ENCODE measurements at places on chromosomes 2 and 18.

DNA sequence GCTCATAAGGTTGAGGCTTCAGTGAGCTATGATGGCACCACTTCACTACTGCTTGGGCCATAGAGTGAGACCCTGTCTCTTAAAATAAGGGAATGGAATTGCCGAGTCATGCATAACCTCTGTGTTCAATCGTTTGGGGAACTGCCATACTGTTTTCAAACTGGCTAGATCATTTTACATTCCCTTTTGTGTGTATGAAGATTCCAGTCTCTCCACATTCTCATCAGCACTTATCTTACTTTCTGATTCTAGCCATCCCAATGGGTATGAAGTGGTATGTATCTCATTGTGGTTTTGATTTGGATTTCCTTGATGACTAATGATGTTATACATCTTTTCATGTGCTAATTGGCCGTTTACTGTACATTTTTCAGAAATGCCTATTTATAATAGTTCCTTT, 23.7 kb downstream of the MARCHF7 start:
- no peak for DNase-seq

- no peak for DNase-seq
These were observed 3.7 kb downstream of the NEURL3 start for GRCh38 chr2:96501471-96501874.

- DNase-seq = no peak
These were observed 12.2 kb downstream of the PLEK start for GRCh38 chr2:68377137-68377780.

GRCh38 chr2:128103407-128103806, 12.4 kb downstream of the UGGT1 start:
- no peak for DNase-seq

DNA sequence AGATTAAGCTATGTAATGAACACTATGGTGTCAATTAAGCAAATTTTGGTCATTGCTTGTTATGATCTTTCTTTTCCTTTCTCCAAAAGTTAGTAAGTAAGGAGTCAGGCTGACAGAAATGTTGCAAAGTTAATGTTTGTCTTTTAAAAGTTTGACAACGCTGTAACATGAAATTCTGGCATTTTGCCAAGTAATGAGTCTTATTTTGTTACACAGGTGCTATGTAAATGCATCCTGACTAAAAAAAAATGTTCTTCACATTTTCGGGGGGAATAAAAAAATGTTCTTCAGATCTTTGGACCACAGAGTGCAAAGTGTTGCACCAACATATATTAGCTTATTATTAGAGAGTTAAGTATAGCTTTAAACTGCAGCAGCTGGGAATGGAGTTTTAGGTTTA, 54.8 kb upstream of the PROKR1 start:
- no peak for DNase-seq

DNA sequence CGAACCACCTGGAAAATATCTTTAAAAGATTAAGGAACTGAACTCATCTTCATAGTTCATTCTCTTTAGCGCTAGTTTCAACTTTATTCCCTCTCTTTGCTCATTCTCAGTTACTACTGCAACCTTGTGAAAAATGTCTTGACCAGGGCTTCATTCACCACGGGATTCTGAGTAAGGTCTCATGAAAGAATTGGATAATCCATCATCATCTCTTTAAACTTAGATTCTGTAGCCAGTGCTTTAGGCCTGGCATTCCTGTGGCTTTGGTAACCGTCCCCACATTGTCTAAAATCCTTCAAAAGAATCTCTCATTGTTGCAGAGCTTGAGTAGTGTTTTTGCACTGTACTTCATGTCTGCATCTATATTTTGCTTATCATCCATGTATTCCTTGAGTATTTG, 229.5 kb downstream of the ETAA1 start:
- DNase-seq = no peak

GRCh38 chr18:23259701-23260681, 124.7 kb downstream of the CABLES1 start:
- no peak for DNase-seq

DNA sequence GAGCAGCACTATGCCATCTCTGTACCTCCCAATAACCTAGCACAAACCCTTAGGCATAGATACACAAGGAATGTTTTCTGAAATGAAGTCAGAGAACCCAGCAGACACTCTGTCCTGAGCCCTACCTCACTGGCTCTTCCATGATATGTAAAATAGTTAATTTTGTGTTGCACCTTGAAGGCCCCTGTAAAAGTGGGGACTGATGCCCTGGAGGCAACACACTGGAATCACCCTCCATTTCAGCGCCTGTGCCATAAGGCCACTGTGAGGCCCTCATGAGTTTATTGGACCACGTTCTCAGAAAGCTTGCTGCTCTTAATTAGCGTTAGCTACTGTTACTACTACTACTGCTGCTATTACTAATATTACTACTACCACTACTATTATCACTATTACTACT, 670.1 kb upstream of the SOX11 start:
- DNase-seq = no peak

- no peak for DNase-seq
These were observed 147.7 kb downstream of the PPP1R1C start for GRCh38 chr2:182133195-182133891.

DNA sequence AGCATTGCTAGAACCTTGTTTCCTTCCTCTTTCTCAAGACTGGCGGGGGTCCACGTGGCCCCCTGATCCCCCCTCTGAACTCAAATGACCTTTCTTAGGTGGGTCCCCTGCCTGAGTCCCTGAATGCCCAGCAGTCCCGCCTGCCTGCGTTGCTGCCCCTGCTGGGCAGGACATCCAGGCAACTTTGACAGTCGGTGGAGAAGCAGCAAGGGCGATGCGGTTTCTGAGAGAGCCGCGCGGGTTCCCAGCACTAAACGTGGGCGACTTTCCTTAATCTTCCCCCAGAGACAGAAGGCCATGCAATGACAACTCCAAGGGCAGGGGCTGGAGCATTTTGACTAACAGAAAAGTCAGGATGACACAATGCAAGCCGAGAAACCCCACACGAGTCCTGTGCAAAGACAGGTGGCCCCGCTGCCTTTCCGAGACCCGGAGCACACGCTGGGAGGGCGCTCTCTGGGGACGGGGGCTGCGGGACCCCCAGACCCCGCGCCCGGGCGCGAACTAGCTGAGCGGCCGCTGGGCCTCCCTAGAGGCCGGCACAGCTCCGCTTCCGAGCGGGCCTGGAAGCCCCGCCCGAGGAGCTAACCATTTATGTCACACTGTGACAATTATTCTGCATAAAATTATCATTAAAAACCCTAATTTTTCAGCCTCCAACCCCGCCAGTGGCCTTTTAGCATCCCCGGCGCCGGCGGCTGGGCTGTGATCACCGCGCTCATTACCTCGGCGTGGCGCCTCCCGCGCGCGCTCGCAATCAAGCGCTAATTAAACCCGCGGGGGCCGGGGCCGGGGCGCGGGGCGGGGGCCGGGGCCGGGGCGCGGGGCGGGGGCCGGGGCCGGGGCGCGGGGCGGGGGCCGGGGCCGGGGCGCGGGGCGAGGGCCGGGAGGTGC, 27.4 kb downstream of the ASB18 start:
- no peak for DNase-seq

DNA sequence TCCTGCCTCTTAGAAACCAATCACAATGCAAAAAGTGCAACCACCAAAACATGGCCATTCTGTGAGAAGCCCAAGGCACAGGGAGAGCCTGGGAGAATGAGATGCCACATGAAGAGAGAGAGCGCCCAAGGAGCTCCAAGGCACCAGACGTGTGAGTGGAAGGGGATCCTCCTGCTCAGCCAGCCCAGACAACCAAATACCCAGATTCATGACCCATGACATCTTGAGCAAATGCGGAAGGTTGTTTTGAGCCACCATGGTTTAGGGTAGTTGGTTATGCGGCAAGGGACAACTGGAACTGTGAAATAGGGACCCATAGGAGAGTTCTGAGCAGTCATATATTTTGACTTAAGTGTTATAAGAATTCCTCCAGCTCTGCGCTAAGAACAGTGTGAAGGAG, 7.0 kb downstream of the AFF3 start:
- DNase-seq = no peak

- peak; percentile 68 for DNase-seq
These were observed 9.6 kb downstream of the SERPINB8 start for GRCh38 chr18:63979409-63979920.

GRCh38 chr2:96146153-96146880, 1.1 kb upstream of the DUSP2 start:
- DNase-seq = no peak

- DNase-seq = no peak
These were observed 73.6 kb downstream of the ST6GAL2 start for GRCh38 chr2:106812383-106812782.

DNA sequence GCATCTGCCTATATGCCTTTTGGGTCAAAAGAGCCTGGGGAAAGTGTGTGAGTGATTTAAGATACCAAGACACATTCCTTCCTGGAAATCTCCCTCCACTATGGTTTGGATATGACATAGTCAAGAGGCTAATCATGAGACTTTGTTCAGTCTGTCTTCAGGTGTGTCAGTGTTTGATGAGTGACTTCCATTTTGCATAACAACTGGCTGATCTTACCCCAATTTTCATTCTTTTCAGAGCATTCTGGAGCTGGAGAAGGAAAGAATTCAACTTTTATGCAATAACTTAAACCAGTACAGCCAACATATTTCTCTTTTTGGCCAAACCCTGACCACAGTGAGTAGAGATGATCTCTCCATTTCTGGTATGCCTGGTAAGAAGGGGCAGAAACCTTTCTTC, 39.4 kb downstream of the SPC25 start:
- DNase-seq = no peak

DNA sequence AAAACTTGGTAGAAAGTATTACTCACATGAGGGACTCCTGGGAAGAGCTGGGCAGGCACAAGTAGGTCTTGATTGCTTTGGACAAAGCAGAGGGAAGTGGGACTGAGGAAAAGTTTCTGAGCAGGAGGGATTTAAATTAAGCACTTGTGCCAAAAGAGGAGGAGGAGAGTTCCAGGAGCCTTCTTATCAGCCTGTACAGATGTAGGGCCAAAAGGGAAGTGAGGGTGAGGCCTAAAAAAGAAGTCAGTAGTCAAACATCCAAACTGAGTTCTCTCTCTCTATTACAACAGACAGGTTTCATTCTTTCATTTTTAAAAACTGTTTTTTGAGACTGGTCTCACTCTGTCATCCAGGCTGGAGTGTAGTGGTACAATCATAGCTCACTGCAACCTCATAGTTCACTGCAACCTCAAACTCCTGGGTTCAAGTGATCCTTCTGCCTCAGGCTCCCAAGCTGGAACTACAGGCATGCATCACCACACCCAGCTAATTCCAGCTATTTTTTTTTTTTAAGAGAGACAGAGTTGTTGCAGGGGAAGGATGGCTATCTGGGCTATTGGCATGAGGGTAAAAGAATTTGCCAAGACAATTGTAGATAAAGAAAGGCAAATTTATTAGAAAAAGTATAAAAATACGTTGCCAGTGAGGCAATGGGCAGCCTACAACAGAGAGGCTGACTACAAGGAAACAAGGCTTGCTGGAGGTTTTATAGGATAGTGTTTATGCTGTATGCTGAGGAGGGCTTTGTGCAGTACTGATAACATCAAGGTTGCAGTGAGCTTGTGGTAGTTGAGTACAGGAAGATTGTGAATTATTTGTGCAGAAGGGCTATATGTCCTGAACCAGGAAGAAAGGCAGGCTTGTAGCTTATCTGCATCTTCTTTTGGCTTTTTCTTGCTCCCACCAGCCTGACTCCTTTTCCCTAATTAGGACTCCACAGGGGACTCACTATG, 29.0 kb downstream of the CFAP210 start:
- DNase-seq = no peak

DNA sequence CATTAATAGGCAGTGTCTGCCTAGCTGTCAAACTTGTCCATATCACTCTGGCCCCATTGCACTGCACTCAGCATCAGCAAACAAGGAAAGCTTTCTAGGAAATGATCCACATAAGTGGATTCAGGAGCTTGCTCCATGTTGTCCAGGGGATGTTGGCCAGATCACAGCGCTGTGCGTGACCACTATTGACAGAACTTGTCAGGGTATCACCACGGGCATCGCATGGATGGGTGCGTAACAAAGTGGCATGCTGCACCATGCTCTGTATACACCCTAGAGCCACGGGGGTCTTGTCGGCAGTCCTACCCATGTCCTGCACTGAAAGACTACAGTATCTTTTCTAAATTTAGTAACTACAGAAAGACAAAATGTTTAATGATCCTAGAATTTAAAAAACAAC, 15.6 kb downstream of the SATB2 start:
- DNase-seq = no peak

- DNase-seq = peak; percentile 25
These were observed 13.2 kb upstream of the CD302 start for GRCh38 chr2:159811232-159811631.

DNA sequence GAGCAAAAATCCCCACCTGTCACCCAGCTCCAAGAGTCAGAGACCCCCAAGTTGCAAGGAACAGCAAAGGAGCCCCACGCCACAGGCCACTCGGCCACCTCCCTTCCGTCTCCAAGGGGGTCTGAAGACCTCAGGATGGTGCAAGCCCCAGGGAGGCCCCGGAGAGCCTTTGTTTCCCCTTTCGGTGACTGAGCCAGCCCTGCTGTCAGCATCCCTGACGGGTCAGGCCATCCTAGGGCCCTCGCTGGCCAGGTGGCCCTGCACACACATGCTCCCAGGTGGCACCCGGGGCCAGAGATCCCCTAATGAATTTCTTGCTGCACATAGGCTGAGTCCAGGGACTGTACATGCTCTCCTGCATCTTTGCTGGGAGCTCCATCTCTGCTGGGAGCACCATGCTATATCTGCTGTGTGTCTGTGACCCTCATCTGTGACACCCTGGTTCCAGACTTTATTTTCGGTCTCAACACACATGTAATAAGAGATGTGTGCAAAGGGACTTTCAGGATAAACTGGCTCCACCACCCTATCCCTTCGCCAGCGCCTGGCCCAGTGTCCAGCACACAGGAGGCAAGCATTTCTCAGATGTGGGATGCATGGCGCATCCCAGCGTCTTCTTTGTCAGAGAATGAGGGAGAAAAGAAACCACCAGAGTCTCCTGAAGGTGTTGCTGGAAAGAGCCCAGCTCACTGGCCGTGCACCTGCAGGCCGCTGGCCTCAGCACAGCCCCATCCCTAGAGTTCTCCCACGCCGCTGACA, 27.4 kb downstream of the ADI1 start:
- DNase-seq = no peak

- no peak for DNase-seq
These were observed 172.9 kb upstream of the SETBP1 start for GRCh38 chr18:44507729-44508325.

GRCh38 chr2:6337472-6337820, 528.3 kb downstream of the CMPK2 start:
- no peak for DNase-seq

DNA sequence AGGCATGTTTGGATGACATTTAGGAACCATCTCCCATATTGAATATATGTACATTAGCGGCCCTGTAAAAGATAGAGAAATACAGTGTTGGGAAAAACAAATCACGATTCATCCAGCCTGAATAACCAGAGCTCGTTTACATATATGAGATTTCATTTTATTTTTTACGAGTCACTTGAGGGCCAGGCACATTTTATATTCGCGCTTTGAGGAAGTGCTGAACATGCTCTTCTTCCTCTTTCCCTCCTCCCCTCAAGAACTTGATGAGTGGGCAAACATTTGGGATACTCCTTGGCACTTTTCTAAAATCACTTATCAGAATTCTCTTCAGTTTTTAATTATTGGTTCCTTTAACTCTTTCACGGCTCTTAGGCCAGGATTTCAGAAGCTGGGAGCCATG, 268.0 kb upstream of the TANK start:
- no peak for DNase-seq

- no peak for DNase-seq
These were observed 54.5 kb downstream of the MBP start for GRCh38 chr18:77077941-77078689.

All from HAP-1 (cell line).